Activated T-cell treated with anti-CD3 and anti-CD28 coated beads for 24 hours (primary cell): ENCODE measurements at places on chromosomes 3 and 15.

DNA sequence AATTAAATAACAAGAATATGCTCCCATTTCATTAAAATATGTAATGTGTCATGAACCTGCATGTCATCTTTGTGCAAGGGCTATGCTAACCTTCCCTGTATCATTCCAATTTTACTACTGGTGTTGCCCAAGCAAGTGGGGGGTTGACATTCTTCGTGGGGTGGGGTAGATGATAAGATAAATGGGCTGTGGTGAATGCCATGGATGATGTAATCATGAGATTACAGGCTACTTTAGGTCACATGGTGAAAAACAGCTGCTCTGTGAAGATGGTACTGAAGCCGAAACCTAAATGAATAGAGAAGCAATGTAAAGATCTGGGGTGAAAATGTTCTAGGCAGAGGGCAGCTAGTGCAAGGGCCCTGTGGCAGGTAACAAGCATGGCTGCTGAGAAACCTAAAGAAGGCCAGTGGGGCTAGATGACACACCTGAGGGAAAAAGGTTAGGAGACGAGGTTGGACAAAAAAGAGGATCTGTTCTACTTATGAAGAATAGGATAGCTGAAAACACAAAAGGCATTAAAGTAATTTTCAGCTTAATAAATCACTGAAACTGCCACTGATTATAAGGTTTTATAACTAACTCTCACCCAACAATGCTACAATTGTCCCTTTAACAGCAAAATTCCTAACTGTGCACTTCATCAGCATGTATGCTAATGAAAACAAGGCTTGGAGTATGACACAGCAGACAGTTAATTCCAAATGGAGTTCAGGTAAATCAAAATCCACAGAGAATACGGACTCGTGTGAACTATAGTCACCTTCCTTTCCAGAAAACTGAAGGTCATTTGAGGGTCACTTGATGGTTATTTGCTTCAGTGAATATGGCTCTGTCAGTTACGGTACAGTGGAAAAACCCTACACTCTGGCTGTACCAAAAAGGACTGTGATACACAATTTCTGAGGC is 35.0 kb downstream of the MTMR10 start:
- DNase-seq: no peak

DNA sequence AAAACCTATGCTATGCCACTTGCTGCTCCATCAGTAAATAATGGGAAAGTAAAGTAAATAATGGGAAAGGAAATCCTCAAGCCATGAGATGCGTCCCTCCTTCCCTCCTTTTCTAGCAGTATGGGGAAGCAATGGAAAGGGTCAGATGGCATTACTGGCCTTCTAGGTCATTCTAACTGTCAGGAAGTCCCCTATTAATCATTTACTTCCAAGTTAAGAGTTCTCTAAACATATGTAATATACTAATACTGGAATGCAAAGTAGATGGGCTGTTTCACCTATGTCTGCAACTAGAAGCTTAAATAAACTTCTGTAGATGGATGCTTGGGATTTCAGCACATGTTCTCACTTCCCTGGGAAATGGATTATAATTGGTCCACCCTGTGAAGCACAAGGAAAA is 55.9 kb downstream of the MDFIC2 start:
- no peak for DNase-seq

GRCh38 chr3:47645551-47645950 is 66.9 kb upstream of the CSPG5 start:
- no peak for DNase-seq

- DNase-seq: no peak
These were observed 715 bp downstream of the MCCC1 start for GRCh38 chr3:183098536-183099025.

DNA sequence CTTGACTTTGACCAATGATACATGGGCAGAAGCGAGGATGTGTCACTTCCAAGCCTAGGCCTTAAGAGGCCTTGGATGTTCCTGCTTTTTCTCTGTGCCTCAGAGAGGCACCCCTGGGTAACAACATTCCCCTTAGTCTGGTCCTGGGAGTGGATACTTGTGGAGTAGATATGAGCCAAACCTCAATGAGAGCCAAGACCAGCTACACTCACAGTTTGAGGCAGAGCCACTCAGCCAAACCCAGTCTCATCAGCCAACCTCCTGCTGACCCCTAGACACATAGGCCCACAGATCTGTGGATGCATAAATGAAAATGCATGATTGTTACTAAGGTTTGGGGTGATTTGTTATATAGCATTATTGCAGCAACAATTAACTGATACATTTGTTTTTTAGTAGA is 114.2 kb downstream of the ZNF621 start:
- DNase-seq: no peak
